Karpas-422 (cell line): ENCODE measurements at places on chromosomes 6 and 20. TPM values are rescaled to one million over a fixed set of nuclear protein-coding genes. Genes with fewer than 3 reads are reported as not detected.

GRCh38 chr6:130143709-130144108 is 79.0 kb downstream of the SAMD3 start:
- H3K4me1 ChIP-seq: no peaks in the 10 kb centered on the region
- no peaks in the 10 kb centered on the region for H3K27me3 ChIP-seq
- no peak overlapping the region for H3K4me3 ChIP-seq
- H3K27ac ChIP-seq: no peak overlapping the region
- DNase-seq: no peak
- no peaks in the 10 kb centered on the region for H3K36me3 ChIP-seq

DNA sequence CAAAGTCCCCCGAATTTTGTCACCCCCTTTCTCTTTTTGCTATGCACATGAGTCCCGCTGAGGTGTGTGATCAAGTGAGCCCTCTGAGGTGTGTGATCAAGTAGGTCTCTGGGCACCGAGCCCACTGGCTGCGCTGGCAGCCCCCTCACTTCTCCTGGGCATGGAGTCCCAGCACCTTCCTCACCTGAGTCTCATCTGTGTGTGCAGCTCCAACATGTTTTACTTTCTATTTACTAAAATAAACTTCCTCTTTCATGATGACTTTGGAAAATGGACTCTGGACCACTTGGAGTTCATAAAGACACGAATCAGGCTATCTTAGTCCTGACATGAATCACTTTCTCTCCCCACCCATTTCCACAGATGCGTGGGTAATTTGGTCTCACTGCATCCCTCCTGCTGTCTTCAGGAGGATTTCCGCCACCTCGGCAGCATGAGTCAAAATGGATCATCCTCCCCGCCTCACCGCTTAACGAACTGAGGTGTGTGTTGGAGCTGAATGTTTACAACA is 39.8 kb downstream of the PRDM1 start:
- no peaks in the 10 kb centered on the region for H3K27me3 ChIP-seq
- H3K27ac ChIP-seq: no peak overlapping the region
- DNase-seq: no peak
- H3K4me1 ChIP-seq: peaks cover 20% of the 10 kb centered on the region

- H3K4me1 ChIP-seq: no peaks in the 10 kb centered on the region
- no peaks in the 10 kb centered on the region for H3K27me3 ChIP-seq
- H3K4me3 ChIP-seq: no peak overlapping the region
- no peak overlapping the region for H3K27ac ChIP-seq
- DNase-seq: no peak
Measured at GRCh38 chr6:37454420-37455140, 21.6 kb downstream of the CMTR1 start.

- no peaks in the 10 kb centered on the region for H3K4me1 ChIP-seq
- H3K36me3 ChIP-seq: no peaks in the 10 kb centered on the region
- no peak for DNase-seq
- no peak overlapping the region for H3K4me3 ChIP-seq
- H3K27ac ChIP-seq: no peak overlapping the region
- H3K27me3 ChIP-seq: no peaks in the 10 kb centered on the region
Measured at GRCh38 chr6:48777411-48777810, 666.4 kb upstream of the PTCHD4 start.

FABP7 gene
- total RNA-seq: not detected in 2 replicates

DNA sequence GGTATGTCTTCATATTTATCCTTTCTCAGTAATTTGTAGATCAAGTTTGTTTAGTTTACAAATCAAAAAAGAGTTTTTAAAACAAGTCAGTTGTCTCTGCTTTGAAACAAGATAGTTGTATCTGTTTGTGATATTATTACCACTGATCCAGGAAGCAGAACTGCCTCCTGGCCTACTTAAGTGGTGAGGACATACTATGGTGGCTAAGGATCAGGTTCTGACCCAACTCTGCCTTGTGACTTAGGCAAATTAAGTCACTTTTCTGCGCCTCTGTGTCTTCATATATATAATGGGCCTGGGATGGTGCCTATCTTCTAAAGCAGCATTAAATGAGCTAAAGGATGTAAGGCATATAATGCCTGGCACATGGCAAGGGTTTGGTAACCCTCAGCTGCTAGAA is 8.7 kb downstream of the ANKS1A start:
- no peak overlapping the region for H3K4me3 ChIP-seq
- peaks cover 10% of the 10 kb centered on the region for H3K4me1 ChIP-seq
- H3K27ac ChIP-seq: no peak overlapping the region
- no peaks in the 10 kb centered on the region for H3K27me3 ChIP-seq
- DNase-seq: no peak
- H3K36me3 ChIP-seq: no peaks in the 10 kb centered on the region

BMP5 gene
- not detected in 2 replicates for total RNA-seq

LGSN gene
- not detected in 2 replicates for total RNA-seq
